Endothelial cell (in vitro differentiated cells): ENCODE measurements at places on chromosomes 5 and 9.

DNA sequence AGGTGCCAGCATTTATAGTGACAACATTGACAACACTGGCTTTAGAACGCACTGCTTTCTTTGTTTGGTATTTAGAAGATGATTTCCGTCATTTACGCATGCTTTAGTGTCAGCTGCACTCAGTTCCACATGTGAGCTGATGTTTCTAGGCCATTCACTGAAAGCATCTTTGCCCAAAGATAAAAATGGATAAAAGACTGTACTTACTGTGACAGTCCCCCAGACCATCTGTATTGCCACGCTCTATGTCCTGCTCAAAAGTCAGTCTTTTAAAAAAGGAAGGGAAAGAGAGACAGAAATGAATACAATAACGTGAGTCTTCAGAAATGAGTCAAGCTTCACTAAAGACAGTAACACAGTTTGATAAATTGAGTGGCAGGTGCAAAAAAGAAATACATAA is 99.3 kb downstream of the SEMA6A start:
- no peak for DNase-seq

GRCh38 chr9:120734607-120735410 is 20.5 kb upstream of the MEGF9 start:
- DNase-seq: no peak

DNA sequence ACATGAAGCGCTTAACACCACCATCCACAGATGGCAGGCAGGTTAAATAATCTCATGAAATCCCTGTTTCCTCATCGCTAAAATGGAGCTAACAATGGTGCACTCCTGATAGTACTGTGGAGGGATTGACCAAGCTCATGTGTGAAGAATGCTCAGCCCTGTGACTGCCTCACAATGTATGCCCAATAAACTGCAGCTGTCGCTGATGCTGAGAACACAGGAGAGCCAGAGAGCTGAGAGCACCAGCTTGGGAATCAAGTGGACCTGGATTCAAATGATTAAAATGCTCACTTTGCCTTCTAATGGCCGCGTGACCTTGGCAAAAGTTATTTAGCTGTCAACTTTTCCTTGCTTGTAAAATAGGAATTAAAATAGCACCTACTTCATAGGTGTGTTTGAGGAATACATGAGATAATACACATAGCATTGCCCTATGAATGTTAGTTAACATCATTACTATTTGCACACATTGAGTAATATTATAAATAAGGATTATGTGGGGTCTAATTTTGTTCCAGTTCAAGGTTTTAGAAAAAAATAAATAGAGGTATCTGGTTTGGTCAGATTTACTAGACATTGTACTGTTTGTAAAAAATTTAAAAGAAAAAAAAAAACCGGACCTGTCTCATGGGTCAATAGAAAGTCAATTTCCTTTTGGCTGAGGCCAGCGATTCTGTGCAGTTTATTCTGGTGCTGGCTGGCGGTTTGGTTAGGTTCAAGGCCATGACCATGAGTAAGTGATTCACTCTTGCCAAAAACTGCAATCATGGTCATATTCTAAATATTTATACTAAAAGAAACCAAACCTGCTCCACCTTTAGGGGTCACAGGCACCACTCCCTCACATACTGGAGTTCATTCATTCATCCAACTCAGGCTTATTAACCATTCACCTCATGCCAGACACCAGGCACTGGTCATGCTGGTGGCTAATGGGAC is 101.3 kb downstream of the SH3TC2 start:
- DNase-seq: no peak

DNA sequence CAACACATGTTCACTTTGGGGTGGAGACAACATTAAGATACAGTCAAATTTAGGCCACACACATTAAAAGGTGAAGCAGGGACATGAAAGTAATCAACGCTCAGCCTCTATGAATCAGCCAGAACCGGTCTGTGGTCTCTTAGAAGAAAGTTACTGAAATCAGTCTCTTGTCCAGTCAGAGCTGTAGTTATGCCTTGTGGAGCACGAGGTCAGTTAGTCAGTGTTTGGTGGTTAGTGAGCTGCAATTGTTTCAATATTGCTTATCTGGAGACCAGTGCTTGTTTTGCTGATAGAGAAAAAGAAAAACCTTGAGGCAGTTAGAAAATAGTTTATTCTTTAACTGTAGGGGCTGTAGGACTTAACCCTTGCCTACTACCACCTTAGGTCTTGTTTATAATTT is 157.8 kb upstream of the RASEF start:
- DNase-seq: no peak

GRCh38 chr5:90871391-90871991 is 312.9 kb downstream of the ADGRV1 start:
- no peak for DNase-seq

GRCh38 chr5:90657030-90657429 is 98.4 kb downstream of the ADGRV1 start:
- no peak for DNase-seq

- DNase-seq: no peak
These were observed 68.1 kb downstream of the NIPBL start for GRCh38 chr5:36944607-36945225.

GRCh38 chr9:7324152-7324598 is 475.4 kb downstream of the DMAC1 start:
- DNase-seq: no peak

GRCh38 chr5:81827500-81827899 is 76.6 kb upstream of the SSBP2 start:
- no peak for DNase-seq

- DNase-seq: no peak
These were observed 124.6 kb upstream of the PDE4D start for GRCh38 chr5:60018091-60018490.

- DNase-seq: no peak
These were observed 88.3 kb downstream of the LHFPL2 start for GRCh38 chr5:78560000-78560855.

DNA sequence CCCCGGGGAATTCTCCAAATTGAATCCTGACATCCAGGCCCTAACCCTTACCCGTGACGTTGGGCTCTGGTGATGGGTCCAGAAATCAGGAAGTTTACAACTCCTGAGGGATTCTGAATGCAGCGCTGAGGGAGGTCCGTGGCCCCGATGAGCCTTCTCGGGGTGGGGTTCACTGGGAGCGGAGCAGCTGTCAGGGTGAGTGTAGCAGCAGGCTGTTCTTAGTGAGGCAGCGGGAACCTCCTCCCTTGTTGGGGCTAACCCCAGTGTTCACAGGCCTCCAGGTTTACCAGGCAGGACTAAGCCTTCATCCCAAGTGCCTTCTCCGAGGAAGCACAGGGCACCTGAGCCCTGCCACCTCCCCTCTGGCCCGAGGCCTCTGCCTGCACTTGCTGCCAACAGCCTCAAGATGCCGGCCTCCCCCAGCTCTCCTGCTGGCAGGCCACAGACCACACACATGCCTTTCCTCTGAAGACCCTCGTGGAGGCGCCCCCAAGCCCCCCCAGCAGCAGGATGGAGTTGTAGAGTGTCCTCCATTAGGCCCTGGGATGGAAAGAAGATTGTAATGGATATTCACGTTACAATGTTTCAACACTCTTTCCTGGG is 7.3 kb upstream of the ADAMTS16 start:
- no peak for DNase-seq

DNA sequence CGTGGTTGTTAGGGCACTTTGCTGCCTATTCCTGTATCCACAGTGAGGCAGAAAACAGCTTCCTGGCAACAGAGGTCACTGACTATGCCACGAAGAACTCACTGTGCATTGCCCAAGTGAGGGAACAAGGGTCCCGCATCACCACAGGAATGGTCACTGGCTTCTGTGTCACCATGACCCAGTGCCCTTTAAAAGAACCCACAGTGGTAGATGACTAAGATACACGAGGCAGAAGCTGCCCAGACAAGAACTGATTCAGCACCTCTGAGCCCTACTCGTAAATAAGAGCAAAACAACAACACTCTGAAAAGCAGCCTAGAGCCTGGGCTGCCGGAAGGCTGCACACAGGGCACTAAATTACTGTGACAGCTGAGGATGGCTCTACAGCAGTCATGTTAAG is 236.6 kb upstream of the RASEF start:
- DNase-seq: no peak

DNA sequence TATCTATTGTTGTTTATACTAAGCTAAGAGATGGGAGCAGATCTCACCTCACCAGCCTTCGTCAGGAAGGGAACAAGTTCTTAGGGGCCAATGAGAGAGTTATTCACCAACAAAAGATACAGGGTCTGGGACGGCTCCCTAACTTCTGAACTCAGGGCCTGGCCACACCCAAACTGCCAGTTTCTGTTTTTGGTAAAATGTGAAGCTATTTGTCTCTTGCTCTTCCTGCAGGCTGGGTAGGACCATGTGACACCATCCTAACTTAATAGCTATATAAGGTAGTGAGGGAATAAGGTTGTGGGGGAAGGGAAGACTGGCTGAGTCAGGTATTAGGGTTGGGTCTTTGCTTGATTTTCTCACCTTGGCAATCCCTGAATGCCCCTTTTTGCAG is 480.5 kb downstream of the KDM4C start:
- no peak for DNase-seq

DNA sequence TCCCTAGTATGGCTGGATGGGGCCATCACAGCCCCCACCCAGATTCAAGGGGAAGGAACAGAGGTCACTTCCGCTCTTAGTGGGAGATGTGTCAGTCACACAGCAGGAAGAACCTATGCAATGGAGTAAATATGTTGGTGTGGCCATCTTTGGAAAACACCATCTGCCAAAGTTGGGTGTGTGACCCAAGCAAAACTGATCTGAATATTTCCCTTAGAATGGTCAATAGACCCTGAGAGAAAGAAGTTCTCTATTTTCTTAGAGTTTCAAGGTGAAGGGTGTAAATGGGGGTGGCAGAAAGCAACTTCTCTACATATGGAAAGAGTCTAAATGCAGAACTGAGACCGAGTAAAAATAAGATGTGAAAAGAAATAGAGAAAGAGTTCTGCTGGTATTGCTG is 212.7 kb downstream of the ESM1 start:
- no peak for DNase-seq

GRCh38 chr5:18216016-18216415 is 581.8 kb downstream of the TAF11L14 start:
- no peak for DNase-seq

GRCh38 chr5:112918679-112919078 is 3.3 kb downstream of the REEP5 start:
- no peak for DNase-seq

- no peak for DNase-seq
These were observed 196.0 kb upstream of the ANKRD55 start for GRCh38 chr5:56429110-56429561.

DNA sequence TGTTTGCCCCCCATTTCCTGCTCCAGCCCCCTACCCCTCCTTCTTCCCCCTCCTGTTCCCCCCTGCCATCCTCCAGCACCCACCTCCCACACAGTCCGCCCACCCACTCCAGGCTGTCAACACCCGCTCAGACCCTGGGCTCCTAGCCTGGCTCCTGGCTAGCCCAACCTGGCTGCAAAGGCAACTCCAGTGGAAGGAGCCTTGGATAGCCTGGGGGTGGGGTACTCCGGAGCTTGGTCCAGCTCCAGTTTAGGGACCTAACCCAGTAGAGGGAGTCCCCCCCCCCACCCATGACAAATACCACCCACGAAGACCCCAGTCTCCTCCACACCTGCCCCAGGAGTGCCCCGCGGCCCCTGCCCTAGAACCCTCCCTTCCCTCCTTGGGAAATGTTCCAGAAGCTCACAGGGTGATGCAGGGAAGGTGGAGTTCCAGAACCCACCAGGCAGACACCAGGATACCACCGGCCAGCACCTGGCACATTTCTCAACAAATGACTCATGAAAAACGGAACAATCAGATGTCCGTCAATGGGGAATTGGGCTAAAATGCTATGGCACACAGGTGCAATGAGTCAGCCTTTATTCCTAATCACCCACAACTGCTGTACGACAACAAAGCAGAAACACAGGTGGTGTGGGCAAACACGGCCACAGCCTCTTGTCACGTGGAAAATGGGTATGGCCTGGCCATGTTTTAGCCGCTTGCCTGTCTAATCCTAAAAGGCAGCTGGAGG is 901 bp upstream of the SLC12A7 start:
- DNase-seq: no peak

DNA sequence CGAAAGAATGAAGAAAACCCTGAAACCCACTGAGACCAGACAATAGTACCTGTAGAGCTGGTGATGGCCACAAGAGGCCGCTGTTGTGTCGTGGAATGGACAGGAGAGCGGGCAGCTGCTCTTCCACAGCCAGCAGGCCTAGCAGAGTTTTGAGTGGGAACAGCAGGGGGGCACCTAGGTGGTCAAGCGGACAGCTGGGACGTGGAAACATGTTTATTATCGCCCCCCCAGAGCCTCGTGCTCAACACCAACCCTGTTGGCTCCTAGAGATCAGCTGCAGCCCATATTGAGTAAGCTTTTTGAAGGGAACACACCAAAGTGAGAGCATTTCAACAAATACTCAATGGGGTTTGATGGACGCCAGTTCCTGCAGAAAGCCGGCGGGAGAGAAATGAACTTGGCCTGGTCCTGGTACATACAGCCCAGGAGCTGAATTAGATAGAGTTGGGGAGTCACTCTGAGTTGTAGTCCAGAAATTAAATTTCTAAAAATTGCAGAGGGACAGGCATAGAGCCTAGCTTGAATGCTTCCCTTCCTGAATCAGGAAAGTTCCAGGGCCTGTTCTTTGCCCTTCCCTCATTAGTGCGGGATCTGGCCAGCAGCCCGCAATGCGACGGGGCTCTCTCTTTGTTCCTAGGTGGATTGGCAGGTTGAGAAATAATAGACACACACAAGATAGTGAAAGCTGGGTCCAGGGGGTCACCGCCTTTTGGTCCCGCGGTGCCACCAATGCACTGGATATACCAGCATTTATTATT is 33.8 kb downstream of the MFAP3 start:
- peak; percentile 86 for DNase-seq

- no peak for DNase-seq
These were observed 384.8 kb upstream of the PCSK5 start for GRCh38 chr9:75505654-75506053.

DNA sequence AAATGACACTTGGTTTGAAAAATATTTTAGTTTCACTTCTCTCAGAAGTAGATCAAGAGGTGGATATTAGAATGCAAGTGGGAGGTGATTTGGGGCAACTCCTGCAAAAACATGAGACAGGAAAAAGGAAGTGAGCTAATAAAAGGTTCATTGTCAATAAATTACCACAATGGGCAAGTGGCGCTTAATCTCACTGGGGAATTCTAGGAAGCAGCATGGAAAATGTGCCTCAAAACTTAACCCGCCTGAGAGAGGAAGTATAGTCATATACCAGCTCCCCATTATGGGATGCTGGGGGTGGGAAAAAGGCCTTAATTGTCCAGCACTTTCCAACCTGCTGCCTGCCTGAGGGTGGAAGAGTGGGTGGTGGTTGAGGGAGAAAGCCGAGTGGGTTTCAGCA is 204.1 kb downstream of the ELAVL2 start:
- DNase-seq: peak; percentile 5

- no peak for DNase-seq
These were observed 83.6 kb downstream of the ERMP1 start for GRCh38 chr9:5749306-5749705.

DNA sequence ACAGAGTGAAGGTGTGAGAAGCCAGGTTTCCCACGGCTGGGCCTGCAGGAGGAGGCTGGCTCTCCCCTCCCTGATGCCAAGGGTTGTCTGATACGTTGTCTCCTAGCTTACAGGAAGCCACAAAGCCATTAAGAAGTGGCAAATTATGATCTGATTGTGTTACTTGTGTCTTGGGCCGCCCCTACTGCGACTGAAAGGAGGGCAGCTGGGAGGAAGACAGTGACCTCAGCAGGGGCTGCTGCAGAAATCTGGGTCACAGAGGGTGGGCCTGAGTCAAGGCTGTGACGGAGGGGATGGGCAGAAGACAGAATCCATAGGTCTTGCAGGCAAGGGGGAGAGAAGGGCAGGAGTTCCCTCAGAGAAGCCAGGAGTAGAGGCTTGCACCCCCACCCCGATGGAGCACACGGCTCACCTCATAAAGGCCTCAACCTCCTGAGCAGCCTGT is 145.0 kb downstream of the FSTL4 start:
- no peak for DNase-seq

GRCh38 chr9:126330536-126330935 is 3.9 kb downstream of the MVB12B start:
- no peak for DNase-seq
